Omental fat pad (tissue), 4 donors: ENCODE measurements at places on chromosomes 2 and 18. TPM values are rescaled to one million over a fixed set of nuclear protein-coding genes. Genes with fewer than 3 reads are reported as not detected.

DNA sequence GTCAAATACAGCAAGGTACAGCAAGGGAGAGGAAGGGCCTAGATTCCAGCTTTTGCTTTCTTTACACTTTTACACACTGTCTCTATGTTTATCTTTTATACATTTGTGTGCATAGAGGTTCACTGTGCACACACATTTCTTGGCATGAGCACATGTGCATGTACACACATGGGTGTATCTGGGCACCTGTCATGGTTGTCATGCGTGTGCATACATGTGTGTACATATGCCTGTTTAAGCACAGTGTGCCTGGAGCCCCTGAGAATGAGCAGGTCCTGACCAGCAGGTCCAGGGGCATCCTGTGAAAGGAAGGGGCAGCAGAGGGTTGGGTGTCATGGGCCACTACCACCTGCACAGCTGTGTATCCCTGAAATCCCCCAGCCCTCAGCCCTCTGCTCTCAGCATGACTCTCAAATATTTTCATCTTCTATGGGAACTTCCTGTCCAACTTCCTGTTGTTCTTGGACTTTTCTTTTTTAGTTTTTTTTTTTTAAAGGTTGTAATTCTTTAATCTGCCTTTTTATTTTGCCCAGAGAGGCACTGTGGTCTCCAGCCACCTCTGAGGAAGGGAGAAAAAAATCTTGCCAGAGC lies 97.0 kb upstream of the EPAS1 start:
- DNase-seq: no peak

DNA sequence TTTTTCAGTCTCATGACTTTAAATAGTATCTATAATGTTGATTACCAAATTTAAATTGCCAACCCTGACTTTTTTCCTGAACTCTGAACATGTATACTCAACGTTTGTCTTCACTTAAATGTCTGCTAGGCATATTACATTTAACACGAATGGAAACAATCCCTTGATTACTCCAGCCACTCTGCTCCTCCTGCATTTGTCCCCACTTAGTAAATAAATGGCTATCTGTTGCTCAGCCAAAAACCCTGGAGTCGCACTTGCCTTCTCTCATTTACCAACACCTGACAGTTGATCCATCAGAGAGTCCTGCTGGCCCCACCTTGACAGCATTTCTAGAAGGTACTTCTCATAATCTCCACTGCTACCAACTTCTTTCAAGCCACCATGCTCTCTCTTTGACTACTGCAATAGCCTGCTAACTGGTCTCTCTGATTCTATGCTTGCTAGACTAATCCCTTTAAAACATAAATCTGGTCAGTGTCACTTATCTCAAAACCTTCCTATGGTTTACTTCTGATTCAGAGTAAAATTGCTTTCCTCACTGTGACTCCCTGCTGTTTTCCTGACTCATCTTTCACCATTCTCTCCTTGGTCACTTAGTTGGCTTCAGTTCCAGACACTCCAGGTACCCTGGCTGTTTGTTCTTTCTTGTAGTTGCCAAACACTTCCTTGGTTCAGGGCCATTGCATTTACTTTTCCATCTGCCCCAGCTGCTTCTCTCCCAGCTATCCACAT lies 31.9 kb downstream of the SPAG16 start:
- no peak for DNase-seq

DNA sequence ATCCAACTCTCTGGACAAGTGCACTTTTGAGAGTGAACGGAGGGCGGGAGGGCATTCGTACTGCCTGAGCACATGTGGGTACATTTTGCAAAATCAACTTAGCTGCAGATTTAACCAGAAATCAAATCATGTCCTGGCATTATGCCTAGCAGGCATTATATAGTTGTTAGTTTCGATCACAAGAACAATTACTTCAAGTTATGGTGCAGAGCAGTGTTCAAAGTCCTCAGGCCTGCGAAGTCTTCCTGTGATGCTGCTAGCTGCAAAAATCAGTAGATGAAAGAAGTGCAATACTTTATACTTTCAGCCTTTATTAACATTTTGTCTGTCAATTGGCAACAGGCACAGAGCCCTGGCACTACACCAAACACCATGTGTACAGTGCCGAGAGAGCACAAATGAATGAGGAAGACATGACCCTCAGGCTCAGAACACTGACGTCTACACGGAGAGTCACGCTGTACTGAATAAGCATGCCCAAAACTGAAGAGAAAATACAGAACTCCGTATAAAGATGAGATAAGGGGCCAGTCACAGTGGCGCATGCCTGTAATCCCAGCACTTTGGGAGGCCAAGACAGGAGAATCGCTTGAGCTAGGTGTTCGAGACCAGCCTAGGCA lies 92.1 kb upstream of the CREB1 start:
- no peak for DNase-seq

DNA sequence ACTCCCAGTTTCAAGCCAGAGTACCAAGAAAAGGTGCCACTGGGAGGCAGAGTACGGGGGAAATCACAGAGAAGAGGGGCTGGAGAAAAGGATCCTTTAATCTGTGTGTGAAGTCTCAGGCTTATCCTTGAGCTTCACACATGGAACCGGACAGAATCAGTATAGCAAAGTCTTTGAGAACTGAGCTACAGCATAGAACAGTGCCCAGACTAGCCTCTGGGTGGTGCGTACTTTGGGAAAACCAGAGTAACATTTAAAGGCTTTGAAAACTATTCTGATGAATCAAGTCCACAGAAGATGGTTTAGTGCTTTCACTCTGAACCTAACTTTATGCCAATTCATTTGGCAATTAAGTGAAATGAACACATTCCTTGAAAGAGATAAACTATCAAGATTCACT lies 83.1 kb downstream of the BABAM2 start:
- DNase-seq: no peak

GRCh38 chr2:10771786-10772185 lies 40.8 kb downstream of the PDIA6 start:
- no peak for DNase-seq

- DNase-seq: no peak
Measured at GRCh38 chr2:27807476-27807875, 36.0 kb downstream of the MRPL33 start.

DNA sequence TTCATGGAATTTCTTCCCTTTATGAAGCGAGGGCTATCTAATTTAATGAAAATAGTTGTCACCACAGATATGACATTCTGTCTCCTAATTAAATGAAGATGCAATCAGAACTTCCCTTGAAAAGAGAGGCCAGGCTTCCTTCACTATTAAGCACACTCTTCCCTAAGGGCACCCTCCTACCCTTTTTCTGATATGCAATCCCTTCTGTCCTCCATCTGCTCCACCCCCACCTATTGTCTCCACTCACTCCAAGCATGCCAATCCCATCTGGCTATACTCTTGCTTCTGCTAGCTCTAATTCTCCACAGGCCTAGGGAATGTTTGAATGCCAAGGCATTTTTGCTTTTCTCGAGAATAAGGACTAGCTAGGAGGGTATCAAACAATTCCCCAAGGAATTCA lies 818.4 kb upstream of the FSHR start:
- no peak for DNase-seq

DNA sequence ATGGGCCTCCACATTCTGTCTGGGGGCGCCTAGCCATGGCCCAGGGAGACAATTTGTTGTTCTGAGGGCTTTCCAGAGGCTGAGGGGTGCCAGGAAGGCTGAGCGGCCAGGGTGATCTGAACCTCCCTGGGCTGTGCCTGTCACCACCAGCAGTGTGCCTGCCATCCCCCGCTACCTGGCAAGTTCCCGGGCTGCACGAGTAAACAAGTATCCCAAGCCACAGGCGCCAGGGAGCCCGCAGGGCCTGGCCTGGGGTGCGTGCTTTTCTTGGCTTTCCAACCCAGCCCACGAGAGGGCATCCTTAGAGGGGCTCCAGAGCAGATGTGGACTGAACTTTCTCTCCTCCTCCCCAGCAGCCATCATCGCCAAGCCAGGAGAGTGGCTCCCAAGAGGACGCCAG lies 35.1 kb upstream of the B3GNT7 start:
- DNase-seq: no peak

- no peak for DNase-seq
Measured at GRCh38 chr18:79275461-79275860, 120.3 kb upstream of the NFATC1 start.

DNA sequence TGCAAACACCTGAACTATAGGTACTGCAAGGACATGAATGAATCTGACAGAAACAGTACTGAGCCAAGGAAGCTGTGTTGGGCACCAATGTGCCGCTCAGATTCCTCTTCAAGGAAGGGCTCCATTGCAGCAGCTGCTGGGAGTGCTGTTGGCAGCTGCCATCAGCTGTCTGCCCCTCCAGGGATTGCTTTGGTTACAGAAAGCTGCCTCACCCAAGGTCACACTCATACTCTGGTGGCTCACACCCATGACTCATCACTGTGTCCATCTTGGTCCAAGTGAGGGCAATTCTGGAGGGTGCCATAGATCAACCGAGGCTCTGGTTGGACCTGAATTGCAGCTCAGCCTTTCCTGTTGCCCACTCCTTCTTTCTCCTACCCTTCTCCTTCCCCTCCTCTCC lies 24.4 kb upstream of the TRPM8 start:
- DNase-seq: no peak

- no peak for DNase-seq
Measured at GRCh38 chr2:238518172-238518820, 91.6 kb downstream of the ASB1 start.

DNA sequence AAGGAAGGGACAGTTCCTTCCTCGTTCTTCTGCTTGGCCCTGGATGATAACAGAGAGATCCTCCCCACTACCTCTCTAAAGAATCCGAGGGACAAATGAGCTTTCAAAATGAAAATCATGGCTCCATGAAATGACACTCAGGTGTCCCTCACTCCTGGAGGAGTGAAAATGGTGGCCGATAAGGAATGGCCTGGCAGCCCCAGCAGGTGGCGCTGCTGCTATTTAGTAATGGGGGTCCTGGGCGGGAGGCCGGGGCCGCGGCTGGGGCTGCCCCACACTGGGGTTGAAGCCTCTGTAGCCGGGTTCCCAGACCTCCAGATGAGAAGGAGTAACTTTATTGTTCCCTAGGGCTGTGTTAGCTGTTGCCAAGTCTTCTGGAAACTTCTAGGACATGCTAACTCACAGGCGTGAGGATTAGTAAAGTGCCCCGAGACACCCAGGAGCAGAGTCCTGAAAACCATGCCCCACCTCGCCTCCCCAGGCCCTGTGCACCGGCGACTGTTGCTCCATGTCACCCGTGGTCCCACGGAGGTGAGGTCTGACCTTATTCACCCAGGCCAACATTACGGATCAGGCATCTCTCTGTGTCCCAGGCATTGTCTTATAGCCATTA lies 138.0 kb downstream of the CTIF start:
- peak; percentile 72 for DNase-seq

- DNase-seq: no peak
Measured at GRCh38 chr2:95060446-95061118, 35.1 kb downstream of the MAL start.

GRCh38 chr2:239600001-239600593 lies 199.3 kb upstream of the HDAC4 start:
- peak; percentile 16 for DNase-seq

- no peak for DNase-seq
Measured at GRCh38 chr18:12068950-12069320, 24.7 kb upstream of the ANKRD62 start.

DNA sequence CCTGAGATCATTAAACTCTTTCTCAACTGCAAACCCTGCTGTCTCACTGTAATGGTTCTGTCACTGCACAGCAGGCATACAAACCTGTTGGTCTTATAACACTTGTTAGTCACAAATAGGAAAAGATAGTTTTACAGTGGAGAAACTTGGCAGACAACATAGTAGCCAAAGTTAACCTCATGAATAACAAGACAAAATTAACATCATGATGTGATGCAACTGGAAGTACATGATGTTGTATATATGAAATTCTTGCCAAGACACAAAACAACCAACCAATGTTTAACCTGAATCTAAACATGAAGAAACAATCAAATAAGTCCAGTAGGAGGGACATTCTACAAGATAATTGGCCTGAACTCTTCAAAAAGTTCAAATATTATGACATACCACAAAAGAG lies 189.3 kb downstream of the RNF152 start:
- DNase-seq: no peak

DNA sequence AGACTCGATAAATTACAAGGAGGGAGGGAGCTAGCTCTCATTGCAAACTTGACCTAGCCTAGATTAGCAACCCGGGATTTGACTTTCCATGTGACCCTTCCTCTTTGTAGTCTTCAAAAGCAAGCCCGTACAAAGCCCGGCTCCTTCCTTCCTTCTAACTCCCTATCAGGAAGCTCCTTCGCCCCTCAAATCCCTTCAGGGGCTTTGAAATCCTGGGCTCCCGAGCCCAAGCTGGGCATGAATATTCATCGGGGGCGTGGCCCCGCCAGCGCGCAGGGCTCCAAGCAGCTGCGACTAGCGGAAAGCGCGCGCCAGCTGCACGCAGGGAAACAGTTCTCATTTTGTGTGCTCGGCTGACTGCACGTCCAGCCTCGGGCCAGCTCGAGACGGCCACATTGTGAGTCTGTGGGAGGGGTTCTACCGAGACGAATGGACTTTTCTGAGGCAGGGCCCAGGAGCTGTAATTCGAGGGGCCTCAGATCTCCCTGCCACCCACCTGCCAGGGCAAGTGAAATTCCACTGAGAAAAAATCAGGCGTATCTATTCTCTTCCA lies 84.0 kb upstream of the PELI1 start:
- peak; percentile 38 for DNase-seq

The MEIS1 gene
- 41.1 TPM for total RNA-seq

The HOXD8 gene
- 7.2 TPM for total RNA-seq

The CTAGE1 gene
- total RNA-seq: not detected

The HJURP gene
- not detected for total RNA-seq

The RPRD1A gene
- total RNA-seq: 53.7 TPM

The MEP1B gene
- total RNA-seq: 0.32 TPM

The PPP1R1C gene
- 1.3 TPM for total RNA-seq
